ENCODE measurements at places on chromosomes 5 and 9.

GRCh38 chr5:2148312-2149194 lies 265.8 kb upstream of the IRX4 start:
- DNase-seq, result no peak

DNA sequence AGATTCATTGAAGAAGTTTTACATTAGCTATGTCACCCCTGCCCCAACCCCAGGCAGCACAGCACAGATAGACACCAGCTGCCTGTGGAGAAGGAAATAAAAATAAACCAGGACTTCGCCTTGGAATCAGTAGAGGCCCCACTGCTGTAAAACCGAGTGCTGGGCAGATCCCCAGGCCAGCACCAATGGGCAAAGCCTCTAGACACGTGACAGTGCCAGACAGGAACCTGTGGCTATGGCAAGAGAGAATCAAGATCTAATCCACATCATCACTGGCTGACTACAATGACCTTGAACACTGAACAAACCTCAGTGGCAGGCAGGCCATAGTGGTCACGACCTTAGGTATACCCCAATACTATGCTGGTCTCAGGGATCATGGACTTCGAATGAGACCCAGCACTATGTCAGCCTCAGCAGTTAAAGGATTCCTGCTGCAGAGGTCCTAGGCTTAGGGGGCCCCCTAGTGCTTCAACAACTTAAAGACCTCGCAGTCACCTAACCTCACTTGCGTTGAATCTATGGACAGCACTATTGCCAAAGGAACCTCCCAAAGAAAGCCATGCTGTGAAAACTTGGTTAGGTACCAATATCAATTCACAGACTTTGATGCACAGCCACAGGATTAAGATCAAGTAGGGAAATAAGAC lies 2118.6 kb upstream of the C9orf72 start:
- DNase-seq, result no peak

DNA sequence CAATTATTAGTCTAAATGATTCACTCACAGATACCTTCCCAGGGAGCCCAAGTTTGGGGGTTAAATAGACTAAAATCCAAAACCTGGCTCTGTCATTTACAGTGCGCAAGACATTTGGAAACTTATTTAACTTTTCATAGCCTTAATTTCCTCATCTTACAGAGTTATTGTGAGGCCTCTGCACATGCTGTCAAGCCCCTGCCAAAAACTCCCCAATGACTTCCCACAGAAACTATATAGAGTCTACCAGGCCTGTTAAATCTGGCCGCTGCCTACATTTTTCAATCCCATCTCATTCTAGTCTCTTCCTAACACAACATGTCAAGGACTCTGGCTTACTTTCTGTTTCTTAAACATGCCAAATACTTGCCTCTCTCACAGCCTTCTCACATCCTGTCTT lies 412.5 kb downstream of the ELAVL2 start:
- no peak for DNase-seq

- DNase-seq, result no peak
Observed at GRCh38 chr5:178564811-178565550, 25.2 kb downstream of the COL23A1 start.

- DNase-seq, result no peak
Observed at GRCh38 chr5:150082374-150082773, 4.0 kb downstream of the CSF1R start.

DNA sequence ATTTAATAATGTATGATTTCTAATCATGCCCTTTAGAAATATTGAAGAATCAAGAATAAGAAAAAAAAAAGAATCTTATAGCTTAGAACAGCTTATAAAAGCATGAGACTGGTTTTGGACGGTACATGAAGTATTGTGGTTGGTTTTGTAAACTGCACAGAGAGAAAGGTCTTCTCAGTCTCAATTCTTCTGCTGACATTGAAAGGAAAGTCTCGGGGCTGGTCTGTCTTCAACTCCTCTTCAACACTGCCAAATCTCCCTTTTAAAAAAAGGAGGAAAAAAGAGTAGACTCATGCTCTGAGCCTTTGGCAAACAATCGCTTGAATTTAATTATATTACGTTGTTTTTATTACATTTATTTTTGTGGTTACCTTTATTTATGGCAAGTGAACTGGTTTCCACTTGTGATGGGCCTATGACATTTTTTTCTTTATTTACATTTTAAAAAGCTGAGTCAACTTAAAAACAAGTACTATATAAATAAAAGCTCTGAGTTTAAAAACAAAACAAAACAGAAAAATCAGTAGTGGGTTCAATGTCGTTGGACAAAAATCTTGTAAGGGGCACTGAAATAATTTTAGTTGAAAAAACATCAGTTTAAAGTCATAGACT lies 32.8 kb upstream of the EBF1 start:
- DNase-seq, result no peak

GRCh38 chr5:93595420-93596147 lies 12.6 kb downstream of the NR2F1 start:
- DNase-seq, result no peak

DNA sequence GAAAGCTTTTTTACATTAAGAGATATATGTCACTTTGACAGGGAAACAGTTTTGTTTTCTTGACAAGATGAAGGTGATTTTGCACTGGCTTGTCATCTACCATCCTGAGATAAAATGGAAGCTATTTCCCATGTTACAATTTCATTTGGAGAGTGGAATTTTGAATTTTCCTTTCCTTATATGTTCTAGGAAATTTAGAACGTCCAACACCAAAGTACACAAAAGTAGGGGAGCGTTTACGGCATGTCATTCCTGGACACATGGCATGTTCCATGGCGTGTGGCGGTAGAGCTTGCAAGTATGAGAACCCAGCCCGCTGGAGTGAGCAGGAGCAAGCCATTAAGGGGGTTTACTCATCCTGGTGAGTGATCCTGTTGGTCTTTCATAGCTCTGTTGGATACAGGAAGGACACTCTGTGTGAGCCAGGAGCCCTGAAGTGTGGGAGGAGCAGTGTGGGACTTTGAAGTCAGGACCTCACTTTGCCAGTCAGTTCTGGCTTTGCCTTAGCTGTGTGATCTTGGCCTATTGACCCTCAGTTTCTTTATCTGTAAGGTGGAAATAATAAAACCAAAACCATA lies 887 bp downstream of the PTPDC1 start:
- DNase-seq, result no peak

DNA sequence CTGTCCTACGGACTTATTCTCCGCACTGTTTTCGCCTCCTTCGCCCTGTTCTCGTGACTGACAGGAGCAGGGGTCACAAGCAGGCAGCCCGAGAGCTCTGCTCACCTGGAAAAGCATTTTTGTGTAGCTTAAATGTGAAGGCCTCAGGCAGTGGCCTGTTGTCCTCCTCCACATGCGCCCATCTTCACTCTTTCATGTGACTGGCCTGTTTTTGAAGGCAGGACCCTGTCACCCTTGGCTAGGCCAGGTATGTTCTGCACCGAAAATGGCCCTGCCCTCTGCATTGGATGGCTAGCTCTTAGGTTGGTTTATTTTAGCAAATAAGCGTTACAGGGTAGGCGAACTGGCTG lies 614 bp upstream of the CPLANE1 start:
- no peak for DNase-seq

DNA sequence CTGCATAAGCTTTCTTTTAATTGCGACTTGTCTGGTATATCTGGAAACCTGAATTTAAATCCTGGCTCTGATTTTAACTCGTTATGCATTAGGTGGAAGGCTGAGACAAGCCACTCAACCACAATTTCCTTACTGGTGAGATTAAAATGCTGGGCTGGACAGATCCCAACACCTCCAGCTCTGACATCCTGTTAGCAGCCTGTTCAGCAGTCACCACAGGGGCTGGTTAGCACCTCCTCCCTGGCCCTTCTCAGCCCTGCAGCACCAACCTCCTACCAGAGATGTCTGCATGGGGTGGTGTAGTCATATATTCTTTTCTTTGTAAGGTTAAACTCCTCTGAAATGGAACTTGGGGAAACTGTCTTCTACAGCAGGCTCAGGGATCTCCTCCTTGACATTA lies 156.5 kb upstream of the NFIL3 start:
- no peak for DNase-seq

DNA sequence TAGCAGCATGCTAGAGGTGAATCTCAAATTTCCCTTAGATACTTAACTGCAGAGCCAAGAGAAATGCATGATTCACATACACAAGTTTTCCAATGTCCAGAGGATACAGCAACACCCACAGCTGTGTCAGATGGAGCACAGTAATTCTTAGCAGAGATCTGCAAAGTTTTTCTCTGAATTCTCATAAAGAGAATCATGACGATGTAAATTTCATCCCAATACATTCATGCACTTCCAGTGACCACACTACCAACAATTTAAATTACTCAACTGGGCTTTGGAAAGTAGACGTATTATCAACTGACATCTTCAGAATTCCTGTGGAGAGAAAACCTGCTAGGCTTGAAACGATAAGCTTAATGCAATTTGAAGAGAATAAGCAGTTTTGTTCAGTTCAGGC lies 378.8 kb upstream of the TLE4 start:
- DNase-seq, result no peak

- DNase-seq, result no peak
Observed at GRCh38 chr5:181044093-181044599, 4.1 kb downstream of the BTNL9 start.

GRCh38 chr9:85702726-85703289 lies 38.9 kb downstream of the AGTPBP1 start:
- DNase-seq, result no peak

DNA sequence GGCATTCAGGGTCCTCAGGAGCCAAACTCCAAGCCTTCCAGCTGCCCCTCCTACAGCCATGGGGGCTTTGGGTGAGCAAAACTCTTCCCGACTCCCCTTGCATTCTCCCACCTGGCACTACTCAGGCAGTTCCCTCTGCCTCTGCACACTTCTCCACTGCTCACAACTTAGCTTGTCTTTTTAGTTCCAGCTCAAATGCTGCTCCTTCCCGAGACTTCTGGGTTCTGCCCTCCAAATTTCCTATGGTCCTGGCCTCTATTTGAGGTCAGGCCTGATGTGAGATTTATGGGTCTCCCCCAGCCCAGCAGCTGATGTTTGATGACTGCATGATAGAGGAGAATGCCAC lies 5.7 kb upstream of the SLC25A48 start:
- DNase-seq, result no peak

DNA sequence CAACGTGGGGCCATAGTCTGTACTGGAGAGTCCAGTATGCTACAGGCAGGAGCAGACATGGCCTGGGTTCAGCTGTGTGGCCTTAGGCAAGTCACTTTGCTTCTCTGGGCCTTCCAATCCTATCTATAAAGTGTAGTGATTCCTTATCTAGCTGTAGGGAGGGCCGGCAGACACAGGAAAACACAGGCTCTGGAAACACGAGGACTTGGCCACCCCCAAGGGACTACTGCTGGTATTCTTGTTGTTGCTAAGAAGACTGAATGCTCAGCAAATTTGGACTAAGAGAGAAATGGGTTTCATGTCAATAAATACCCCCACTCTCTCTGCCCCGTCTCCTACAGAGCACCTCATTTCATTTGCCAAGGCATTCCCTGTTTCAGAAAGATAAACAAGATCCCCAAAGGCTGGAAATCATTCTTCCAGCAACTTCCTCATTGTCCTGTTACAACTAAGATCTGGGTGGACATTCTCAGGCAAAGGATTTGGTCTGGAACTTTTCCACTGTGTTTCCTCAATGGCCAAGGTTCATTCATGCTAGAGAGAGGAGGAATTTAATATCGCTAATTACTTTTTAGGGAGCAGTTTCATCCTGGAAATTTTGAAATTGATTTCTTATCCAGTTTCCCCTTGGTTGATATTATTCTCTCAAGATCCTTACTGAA lies 105.8 kb downstream of the GABBR2 start:
- DNase-seq, result no peak

GRCh38 chr5:61023131-61023530 lies 78.1 kb downstream of the NDUFAF2 start:
- no peak for DNase-seq

- no peak for DNase-seq
Observed at GRCh38 chr9:129674229-129674628, 8.8 kb downstream of the PRRX2 start.

- DNase-seq, result no peak
Observed at GRCh38 chr5:7096294-7096693, 299.6 kb upstream of the ADCY2 start.

- no peak for DNase-seq
Observed at GRCh38 chr5:89850513-89850865, 559.1 kb downstream of the CETN3 start.

- DNase-seq, result no peak
Observed at GRCh38 chr5:75847561-75848021, 130.4 kb upstream of the POC5 start.

- DNase-seq, result no peak
Observed at GRCh38 chr9:133968966-133969617, 23.0 kb downstream of the VAV2 start.

DNA sequence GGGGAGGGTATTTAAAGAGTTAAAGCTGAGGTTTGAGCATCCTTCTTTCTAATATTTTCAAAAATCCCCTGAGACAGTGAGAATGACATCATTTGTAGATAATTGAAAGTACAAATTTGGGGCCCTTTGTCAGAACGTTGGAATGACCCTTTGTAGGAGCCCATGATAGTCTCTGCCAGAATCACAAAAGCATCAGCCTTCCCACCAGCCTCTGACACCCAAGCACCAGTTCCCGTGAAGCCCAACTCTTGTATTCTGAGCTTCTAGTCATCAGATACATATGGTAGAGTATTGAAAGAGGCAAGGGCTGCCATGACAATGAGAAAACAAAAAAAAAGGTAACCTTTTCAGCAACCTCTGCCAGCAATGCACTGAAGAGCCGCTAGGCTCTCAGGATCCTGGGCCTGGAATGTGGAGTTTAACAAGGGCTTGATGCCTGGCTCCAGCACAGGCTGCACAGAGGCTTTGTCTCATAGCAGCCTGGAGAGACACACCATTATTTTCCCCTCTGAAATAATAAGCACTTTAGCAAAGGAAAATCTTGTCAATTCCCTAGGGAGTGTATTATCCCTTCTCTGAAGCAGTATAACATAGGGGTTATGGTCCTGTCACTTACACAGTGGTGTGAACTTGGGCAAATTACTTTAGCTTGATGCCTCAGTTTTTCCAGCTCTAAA lies 114.4 kb downstream of the ZNF608 start:
- DNase-seq, result no peak

Measured in CD4-positive, alpha-beta T cell (primary cell).